ENCODE measurements at places on chromosomes 11 and 22.

- DNase-seq, result no peak
These were observed 72.1 kb upstream of the TIMP3 start for GRCh38 chr22:32729412-32729811.

DNA sequence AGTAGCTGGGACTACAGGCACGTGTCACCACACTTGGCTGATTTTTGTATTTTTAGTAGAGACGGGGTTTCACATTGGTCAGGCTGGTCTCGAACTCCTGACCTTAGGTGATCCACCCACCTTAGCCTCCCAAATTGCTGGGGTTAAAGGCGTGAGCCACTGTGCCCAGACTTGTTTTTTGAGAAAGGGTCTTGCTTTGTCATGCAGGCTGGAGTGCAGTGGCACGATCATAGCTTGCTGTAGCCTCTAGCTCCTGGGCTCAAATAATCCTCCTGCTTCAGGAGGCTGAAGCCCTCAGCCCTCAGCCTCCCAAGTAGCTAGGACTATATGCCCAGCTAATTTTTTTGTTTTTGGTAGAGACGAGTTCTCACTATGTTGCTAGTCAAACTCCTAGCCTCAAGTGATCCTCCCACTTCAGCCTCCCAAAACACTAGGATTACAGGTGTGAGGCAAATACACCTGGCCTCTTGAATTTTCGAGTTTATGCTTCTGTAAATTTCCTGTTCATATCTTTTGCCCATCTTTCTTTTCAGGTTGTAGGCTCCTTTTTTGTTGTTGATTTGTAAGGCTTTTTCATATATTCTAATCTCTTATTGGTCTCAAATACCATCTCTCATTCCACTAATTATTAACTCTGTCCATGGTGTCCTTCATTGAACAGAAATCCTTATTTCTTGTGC, 3.4 kb upstream of the RBM4B start:
- DNase-seq, result no peak

DNA sequence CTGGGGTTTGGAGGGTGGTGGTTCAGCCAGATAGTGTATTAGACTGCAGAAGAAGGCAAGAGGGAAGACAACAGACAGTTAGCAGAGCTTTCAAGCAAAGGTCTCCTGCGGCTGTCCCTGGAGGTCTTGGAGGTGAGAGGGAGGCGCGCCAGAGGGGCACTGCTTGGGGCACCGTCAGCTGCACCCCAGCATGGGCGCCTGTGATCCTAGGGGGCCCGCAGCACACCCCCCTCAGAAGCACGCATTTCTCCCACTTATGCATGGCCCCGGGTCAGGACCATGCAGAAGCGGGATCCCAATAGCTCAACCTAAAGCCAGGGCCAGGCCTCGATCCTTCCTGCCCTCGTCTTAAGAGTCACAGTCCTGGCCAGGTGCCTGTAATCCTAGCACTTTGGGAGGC, 26.5 kb downstream of the FGF4 start:
- no peak for DNase-seq

- no peak for DNase-seq
These were observed 5.8 kb upstream of the BRD1 start for GRCh38 chr22:49833340-49834007.

GRCh38 chr22:24559471-24559870, 3.7 kb downstream of the SNRPD3 start:
- no peak for DNase-seq

GRCh38 chr11:130164221-130164570, 4.6 kb downstream of the ST14 start:
- no peak for DNase-seq

DNA sequence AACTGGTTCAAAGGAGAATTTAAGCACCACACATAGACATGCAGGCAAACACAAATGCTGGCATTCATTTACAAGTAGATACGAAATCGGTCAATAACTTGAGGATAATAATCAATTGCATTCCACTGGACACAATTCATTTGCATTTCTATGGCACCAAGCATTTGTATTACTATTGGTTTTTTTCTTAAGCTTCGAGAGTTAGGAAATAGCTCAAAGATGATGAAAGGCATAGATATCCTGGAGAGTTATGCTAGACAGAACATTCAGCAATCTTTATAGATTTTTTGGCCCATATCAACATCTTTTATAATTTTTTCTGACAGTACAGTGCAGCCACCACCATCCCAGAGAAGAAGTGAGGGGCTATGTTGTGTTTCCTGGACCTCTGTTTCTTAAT, 544.4 kb downstream of the MIAT start:
- no peak for DNase-seq

DNA sequence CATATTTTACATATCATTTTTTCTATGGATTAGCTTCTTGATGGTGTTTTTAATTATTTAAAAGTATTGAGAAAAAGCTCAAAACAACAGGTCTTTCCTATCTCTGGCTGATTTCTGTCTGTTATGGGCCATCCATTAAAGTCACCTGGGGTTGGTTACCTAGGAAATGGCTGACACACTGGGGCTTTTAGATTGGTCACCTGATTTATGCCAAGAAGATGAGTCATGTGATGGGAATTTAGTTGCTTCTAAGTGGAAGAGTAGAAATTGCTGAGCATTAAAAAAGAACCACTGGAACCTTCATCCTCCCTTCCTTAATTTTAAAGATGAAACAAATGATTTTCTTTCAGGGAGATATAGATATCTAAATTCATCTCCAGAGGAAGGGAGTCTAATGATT, 48.8 kb upstream of the LARGE1 start:
- DNase-seq, result no peak

- DNase-seq, result no peak
These were observed 61.3 kb upstream of the NARS2 start for GRCh38 chr11:78635814-78636506.

DNA sequence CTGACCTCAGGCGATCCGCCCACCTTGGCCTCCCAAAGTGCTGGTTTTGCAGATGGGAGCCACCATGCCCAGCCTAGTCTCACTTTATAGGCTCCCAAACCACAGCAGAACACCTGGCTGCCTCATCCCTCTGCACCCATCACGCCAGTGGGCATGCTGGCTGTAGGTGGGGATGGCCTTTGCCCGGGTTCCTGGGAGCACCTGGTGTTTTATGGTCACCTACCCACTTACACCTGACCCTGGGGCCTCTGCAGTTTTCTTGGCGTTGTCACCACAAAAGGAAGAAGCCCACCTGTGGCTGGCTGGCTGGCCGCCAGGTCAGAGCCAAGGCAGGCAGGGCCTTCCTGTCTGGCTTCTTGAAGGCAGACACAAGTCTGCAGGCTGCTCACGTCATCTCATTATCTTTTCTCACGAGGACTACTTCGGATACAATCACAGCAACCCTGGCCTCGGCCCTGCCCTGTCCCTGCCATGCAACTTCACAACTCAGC, 8.2 kb downstream of the RRP7A start:
- no peak for DNase-seq

GRCh38 chr11:47768101-47768612, 1.0 kb upstream of the FNBP4 start:
- peak; percentile 9 for DNase-seq

GRCh38 chr11:124202951-124203350, 19.8 kb downstream of the OR10D3 start:
- no peak for DNase-seq

DNA sequence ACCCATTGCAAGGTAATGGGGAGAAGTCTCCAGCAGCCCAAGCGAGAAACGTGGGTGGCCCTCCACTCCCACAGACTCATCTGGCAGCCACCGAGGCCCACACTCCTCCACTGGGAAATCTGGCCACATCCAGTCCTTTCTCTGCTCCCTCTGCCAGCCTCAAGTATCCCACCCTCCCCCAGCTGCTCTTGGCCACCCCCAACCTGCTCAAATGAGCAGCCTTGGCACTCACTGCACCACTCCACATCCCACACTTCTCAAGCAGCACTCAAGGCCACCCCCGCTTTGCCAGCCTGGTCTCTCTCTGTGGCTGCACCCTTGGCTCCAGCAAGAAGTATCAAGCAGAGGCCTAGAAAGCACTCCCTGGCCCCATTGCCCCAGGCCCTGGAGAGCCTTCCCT, 28.2 kb downstream of the SLC22A12 start:
- DNase-seq, result peak; percentile 77

Data from caudate nucleus (tissue), 63 donors.